ENCODE measurements at places on chromosomes 11 and 22. TPM values are rescaled to one million over a fixed set of nuclear protein-coding genes. Genes with fewer than 3 reads are reported as not detected.

- DNase-seq, result no peak
These were observed 19.9 kb upstream of the CCDC83 start for GRCh38 chr11:85835263-85835662.

GRCh38 chr11:16096336-16096735, 260.0 kb downstream of the SOX6 start:
- DNase-seq, result no peak

- no peak for DNase-seq
These were observed 88.8 kb upstream of the CLDN5 start for GRCh38 chr22:19612866-19613572.

DNA sequence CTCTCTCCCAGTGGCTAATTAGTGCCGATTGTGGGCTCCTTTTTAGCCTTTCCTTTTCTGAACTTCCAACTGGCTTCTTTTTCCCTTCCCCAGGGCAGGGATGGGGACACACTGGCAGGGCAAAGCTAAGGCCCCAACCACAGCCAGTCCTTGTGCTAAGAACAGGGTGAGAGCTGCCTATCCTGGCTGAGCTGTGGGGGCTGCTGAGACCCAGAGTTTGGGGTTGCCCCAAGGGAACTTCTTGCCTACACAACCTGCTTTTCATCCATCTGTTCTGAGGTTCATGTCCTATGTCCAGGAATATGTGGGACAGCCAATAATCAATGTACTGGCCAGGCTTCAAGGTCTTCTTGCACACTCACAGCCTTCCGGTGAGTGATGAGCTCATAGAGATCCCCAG, 10.0 kb upstream of the TPBGL start:
- DNase-seq, result no peak

DNA sequence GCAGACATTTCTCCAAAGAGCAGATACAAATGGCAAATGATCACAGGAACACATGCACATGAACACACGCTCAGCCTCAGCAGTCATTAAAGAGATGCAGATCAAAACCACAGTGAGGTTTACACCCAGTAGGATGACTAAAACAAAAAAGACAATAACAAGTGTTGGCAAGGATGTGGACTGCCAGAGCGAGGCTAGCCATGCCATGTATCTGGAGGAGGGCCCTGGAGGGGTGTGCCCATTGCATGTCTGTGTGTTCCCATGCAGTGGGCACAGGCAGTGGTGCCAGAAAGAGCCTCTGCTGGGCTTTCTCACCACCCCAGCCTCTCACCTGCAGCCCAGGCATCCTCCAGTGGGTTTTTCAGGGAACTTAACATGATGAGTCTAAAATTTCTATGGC, 54.2 kb upstream of the KCNQ1OT1 start:
- no peak for DNase-seq

- DNase-seq, result no peak
These were observed 3.6 kb upstream of the MAPK8IP1 start for GRCh38 chr11:45881708-45882368.

DNA sequence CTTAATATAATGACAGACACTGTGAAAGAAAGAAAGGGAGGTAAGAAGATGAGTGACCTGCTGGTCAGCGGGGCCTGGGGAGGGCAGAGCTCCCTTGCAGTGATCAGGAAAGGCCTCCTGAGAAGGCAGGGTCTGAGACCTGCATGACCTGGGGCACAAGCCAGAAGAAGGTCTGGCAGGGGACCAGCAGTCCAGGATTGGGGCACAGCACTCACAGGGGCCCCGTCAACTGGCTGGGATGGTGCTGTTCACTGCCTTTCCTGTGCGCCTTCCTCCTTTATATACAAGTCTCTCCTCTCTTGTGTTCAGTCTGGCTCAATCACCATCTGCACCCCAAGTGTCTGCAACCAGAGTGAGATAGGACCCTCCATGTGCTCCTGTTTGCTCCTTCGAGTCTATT, 22.2 kb upstream of the SCARF2 start:
- DNase-seq, result no peak

GRCh38 chr11:134637091-134638015, 225.3 kb upstream of the B3GAT1 start:
- no peak for DNase-seq

DNA sequence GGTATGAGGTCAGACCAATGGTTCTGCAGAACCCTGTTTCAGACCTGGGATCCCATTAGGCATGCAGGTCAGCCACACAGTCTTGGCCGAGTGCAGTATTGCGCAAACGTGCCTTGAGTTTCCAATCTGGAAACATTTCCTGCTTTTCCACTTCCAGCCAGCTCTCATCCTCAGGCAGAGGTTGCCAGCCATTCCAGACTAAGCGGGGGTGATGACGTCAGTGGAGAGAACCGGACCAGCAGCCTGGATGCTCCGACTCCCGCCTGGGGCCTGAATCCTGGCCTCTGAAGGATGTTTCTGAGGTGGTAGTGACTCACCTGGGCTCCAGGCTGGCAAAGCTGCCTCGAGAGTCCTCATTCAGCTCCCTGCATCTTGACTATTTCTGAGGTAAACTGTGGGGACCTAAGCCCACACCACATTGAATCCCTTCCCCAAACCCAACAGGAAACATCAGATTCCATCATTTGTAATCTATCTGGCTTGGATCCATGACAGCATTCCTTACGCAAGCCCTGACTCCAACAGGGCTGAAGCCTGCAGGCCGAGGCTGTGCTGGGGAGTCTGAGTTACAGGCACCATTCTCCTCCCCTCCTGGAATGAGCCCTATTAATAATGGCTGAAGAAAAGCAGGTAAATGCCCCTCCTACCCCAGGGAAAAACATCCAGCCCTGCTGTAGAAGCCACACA, 83.0 kb downstream of the ABTB2 start:
- peak; percentile 58 for DNase-seq

GRCh38 chr11:74721479-74721835, 9.8 kb downstream of the CHRDL2 start:
- no peak for DNase-seq

- DNase-seq, result peak; percentile 59
These were observed 68.5 kb upstream of the OPCML start for GRCh38 chr11:133600786-133601185.

GRCh38 chr11:69044111-69045013, 4.4 kb upstream of the TPCN2 start:
- peak; percentile 80 for DNase-seq

DNA sequence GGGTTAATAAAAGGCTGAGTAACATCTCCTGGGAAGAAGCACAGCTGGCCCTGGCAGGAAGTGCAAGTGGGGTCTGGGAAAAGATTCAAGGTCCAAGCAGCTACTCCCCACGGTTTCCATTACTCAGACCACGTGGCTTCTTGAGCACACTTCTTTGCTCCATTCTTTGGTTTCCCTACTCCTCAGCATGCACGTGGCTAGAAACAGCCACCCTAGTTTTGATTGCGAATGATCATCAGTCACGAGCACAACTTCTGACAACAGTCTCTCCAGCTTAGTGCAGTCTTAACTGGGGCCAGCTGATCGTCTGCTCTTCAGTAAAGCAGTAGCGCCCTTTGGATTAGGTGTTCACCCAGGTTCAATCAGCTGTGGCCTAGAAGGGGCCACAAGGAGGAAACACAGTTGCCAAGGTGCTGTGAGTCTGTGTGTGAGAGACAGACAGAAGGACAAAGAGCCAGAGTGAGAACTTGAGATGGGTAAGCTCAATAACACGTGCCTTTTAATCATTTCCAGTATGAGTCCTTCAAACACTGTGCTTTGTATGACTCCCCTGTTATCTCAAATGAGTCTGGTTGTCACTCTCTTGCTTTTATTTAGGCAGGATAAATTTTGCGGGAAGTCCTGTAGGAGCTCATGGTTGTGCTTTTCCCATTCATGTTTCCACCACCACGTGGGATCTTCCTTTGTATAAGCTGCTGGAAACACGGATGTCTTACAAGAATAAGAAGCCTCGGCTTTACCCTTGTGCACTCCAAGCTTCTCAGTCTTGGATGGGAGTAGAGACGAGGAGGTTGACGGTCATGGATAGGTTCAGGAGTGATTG, 901 bp upstream of the PARVA start:
- DNase-seq, result peak; percentile 50

DNA sequence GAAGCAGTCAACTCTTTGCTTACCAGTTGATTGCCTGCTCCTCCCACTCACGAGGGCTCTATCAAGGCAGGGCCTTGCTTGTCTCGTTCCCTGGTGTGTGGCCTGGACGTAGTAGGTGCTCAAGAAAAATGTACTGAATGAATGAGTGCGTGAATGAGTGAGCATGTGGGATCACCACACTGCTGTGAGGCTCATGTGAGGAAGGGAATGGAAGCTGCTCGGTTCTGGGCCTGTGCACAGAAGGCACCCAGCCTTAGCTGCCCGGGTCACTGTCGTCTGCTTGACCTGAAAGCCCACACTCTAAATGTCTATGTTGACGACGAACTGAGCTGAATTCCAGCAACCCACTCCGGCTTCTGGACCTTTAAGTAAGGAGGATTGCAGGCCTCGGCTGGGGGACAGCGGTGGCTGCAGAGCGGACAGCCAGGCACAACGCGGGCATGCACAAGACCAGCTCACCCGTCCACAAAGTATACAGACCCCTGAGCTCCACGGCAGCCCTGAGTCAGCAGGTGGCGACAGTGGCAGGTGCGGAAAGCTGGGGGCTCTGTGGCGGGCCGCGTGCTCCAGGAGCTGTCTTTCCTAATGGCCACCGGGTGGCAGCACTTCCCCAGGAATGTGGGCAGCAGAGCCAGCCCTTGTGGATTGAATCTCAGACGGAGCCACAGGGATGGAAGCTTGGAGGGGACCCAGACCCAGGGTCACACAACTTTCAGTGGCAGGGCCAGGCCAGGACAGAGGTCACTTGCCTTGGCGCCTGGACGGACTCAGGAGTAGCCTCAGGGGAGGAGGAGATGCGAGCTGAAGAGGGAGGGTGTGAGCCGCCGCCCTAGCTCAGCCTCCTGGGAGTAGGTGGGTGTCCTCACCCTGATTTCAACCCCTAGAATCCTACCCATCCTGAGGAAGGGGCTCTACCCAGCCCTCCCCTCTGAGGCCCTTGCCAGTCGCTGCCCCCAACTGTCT, 5.0 kb upstream of the PICK1 start:
- peak; percentile 83 for DNase-seq

DNA sequence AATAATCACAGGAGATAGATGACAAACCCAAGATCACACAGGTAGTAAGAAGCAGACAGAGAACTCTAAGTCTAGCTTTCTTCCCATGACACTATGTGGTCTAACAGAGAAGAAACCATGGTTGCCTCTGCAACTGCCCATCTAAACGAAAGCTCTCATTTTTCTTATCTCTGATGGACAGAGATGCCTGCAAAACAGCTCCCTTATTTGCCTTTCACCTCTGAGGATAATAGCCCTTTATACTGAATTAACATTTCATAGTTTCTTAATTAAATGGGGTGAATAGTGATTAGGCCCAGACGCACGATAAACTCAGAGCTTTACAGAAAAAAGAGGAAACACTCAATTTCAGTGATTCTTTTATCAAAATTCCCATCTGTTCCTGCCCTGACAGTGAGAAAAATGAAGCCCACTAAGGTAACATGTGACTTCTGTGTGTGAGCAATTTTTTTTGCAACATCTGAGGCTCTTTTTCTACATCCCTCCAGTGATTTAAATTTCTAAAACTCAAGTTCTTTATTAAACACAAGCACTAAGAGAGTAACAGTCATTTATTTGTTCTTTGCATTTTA, 24.6 kb downstream of the OR2AG2 start:
- DNase-seq, result no peak

GRCh38 chr11:1744137-1744886, 6.1 kb downstream of the IFITM10 start:
- DNase-seq, result no peak

GRCh38 chr11:117796872-117797529, at the start of gene DSCAML1:
TSS of gene DSCAML1 (minus strand) at chr11:117797216. CDS start at chr11:117797079, 137 bp downstream.
- DNase-seq, result no peak

DNA sequence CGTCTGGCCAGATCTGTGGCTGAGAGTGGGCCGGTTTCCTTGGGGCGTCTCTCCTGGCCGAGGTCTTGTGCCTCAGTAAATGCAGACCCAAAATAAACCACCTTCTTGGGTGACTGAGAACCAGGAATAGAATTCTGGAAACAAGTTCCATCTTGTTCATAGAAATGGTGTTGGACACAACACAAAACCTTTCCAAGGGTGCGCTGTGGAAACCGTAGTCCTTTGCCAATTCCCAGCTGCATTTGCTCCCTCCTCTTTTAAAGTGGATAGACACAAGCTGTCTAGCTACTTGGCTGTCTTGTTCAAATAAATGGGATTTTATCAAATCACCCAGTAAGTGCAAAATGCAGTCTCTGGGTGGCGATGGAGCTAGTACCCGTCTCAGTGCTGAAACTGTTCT, 300.2 kb downstream of the SHANK2 start:
- DNase-seq, result no peak

- no peak for DNase-seq
These were observed 220.7 kb downstream of the SWAP70 start for GRCh38 chr11:9884601-9885000.

DNA sequence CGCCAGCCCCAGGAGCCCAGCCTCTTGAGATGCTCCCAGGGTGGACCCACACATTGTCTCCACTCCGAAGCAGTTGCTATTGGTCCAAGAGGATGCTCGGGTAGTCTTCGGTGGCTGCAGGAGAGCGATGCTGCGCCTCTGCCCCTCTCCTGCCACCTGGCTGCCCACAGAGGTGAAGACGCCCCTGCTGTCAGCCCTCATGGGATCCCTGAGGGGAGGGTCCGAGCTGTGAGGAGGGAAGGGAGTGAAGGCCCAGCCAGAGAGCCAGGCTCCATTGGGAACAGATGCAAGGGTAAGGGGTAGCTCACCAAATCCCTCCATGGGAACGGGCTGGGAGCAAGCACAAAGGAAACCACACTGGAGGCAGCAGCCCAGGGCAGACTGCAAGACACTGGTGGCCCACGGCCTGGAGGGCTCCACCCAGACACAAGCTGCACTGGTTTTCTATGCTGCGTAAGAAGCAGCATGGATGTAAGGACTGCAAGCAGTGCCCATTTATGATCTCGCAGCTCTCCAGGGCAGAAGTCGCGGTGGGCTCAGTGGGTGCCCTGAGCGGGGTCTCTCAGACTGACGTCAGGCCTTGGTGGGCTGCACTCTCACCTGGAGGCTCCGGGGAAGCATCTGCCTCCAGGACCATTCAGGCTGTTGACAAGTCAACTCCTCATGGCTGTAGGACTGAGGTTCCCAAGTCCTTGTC, 15.7 kb downstream of the TSPAN32 start:
- no peak for DNase-seq

TEX54 gene
- not detected for polyA plus RNA-seq

SLC22A6 gene
- 29.4 TPM for polyA plus RNA-seq

OMP gene
- polyA plus RNA-seq, result not detected

MS4A4A gene
- polyA plus RNA-seq, result 3.3 TPM

SCN3B gene
- polyA plus RNA-seq, result 2.5 TPM

OR52N1 gene
- polyA plus RNA-seq, result not detected

ACR gene
- polyA plus RNA-seq, result 0.38 TPM

APLNR gene
- polyA plus RNA-seq, result 88.7 TPM

C11orf16 gene
- 0.96 TPM for polyA plus RNA-seq

FIBIN gene
- polyA plus RNA-seq, result 17.9 TPM

Data from left kidney (tissue), 8 donors.